Stimulated activated CD4-positive, alpha-beta T cell treated with anti-CD3 and anti-CD28 coated beads, Interleukin-15, amount 100 ng/mL, for 48 hours (primary cell): ENCODE measurements at places on chromosomes 4 and X.

DNA sequence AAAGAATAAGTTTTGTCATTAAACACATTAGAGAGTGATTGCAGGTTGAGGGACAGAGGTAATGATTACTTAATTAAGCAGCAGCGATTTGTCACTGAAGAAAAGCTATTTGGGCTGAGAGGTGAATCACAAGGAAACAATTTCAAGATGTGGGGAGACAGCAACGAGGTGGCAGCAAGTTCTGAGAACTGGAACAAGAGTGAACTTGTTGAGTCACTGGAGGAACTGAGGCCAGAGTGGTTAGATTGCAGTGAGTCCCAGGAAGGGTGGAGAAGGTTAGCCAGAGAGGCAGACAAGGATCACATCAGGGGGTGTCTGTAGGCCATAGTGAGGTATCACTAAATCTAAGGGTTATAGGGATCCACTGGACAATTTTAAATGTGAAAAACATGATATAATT is 57.9 kb upstream of the TMPRSS11A start:
- no peak for DNase-seq

GRCh38 chr4:42148425-42148824 is 4.0 kb downstream of the BEND4 start:
- no peak for DNase-seq

DNA sequence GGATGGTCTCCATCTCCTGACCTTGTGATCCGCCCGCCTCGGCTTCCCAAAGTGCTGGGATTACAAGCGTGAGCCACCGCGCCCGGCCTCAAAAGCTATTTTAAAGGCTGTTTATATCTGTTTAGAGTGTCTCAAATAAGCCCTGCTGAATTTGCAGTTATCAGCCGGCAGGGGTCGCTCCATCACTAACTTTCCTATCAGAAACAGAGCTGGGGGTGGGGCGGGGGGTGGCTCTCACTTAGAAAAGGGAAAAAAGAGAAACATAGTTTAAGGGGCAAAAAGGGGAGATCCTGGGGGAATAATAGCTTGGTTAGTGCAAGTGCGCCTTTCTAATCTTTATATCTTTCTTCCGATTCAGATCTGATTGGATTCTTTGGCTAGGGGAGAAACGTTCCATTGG is 450.7 kb downstream of the UBE2NL start:
- DNase-seq, result no peak

DNA sequence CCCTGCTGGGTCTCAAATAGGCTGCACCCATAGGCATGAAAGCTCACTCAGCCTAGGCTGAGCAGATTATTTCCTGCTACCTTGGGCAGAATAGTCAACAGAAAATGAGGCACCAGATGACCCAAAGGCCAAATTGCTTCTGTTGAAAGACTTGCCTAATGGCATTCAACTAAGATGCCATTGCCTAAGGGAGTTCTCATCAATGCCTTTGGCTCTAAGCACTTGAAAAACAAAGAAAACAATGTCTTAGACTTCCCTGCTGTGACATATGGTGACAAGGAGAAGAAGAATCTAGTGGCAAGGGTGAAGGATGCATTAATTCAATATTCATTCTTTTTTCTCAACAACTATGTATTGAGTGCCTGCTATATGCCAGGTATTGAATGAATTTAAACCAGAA is 25.7 kb upstream of the PCDH19 start:
- DNase-seq, result no peak

GRCh38 chr4:25779021-25779420 is 83.8 kb downstream of the SEL1L3 start:
- DNase-seq, result no peak
